ENCODE measurements at places on chromosomes 7 and 10. TPM values are rescaled to one million over a fixed set of nuclear protein-coding genes. Genes with fewer than 3 reads are reported as not detected.

Gene ANXA7
- polyA plus RNA-seq = 88.0 TPM

Gene CREB5
- polyA plus RNA-seq = 11.9 TPM

Gene MPP7
- 8.4 TPM for polyA plus RNA-seq

Gene ADAMTS14
- 2.0 TPM for polyA plus RNA-seq

DNA sequence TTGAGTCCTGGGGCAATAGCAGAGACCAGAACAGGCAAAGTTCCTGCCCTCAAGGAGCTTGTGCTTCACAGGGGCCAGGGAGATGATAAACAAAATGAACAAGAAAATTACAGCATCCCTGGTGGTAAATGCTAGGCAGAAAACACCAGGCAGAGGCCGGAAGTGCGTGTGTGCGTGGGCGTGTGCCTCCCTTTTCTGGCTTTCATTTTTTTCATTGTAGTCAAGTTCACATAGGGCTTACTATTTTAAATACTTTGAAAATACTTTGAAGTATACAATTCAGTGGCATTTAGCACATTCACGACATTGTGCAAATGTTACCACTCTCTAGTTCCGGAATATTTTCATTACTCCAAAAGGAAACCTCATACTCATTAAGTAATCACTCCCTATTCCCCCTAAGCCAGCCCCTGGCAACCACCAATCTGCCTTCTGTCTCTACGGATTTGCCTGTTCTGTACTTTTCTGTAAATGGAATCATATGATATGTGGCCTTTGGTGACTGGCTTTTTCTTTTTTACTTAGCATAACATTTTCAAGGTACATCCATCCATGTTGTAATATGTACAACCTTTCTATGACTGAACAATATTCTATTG is 88.1 kb upstream of the PDCD4 start:
- no peak for DNase-seq

DNA sequence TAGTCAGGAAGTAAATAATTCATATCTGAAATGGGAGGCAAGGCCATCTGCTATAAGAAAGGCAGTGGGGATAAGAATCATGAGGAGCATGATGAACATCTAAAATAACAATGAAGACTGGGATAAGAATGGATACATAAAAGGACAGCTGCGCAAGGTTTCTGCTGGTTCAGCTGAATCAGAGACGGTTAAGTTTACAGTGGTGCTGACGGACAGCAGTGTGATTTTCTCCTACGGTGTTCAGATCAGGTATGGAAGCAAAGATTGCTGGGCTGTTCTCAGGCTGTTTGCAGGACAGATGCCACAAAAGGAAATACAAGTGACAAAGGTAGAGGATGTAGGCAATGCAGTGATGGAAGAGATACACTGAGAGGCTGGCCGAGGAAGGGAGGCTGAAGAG is 8.4 kb downstream of the CYCS start:
- no peak for DNase-seq

Gene C7orf33
- not detected for polyA plus RNA-seq

DNA sequence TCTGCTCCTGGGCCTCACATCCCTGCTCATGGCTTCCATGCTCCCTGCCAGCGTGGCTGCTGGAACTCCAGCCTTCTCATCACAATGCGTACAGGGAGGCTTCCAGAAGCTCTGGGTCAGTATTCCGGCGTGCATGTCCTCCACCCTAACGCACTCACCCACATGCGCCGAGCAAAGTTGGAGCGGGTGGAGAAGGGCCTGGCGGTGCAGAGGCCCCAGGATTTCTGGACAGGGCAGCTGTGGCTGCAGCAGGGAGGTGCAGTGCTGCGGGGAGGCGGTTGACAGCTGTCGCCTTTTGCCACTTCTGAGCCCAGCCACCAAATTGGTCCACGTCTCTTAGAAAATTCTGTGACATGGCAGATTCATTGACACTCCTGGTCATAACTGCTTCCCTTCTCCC is 33.6 kb upstream of the FAM20C start:
- DNase-seq = no peak

Gene ZNF735
- not detected for polyA plus RNA-seq

- no peak for DNase-seq
Observed at GRCh38 chr10:1448252-1448930, 288.9 kb downstream of the ADARB2 start.

Gene TDRD1
- not detected for polyA plus RNA-seq

- no peak for DNase-seq
Observed at GRCh38 chr7:64183126-64183742, 23.8 kb upstream of the ZNF735 start.

DNA sequence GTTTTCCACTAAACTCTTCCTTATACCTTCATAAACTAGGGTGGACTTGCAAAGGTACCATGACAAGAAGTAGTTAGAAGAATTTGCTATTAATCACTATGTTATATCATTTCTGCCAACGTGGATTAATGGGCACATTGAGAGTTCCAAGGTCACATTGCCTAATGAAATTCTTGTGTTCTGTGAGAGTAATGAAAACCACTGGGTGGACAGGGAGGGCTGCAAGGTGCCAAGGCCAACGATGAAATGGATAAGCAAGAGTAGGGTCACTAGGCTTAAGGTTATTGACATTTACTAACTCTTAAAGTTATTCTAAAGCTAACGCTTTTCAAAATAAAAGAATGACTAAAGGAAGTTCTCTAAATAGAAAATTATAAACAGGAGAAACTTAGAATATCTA is 6.6 kb upstream of the ABCB4 start:
- no peak for DNase-seq

DNA sequence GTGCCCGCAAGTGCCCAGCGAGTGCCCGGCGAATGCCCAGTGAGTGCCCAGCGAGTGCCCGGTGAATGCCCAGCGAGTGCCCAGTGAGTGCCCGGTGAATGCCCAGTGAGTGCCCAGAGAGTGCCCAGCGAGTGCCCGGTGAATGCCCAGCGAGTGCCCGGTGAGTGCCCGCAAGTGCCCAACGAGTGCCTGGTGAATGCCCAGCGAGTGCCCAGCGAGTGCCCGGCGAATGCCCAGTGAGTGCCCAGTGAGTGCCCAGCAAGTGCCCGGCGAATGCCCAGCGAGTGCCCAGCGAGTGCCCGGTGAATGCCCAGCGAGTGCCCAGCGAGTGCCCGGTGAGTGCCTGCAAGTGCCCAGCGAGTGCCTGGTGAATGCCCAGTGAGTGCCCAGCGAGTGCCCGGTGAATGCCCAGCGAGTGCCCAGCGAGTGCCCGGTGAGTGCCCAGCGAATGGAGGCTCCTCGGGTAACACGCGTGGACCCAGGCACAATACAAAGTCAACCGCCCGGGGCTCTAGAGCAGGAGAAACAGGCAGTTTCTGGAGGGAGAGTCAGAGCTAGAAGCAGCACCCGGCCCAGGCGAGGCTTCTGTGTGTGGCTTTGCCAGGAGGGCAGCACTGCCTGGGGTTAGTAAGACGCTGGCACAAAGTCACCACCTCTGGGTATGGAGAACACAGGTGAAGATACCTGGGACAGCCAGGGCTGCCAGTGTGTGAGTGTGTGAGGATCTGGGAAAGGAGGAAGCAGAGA is 38.2 kb upstream of the CFAP46 start:
- DNase-seq = no peak

- DNase-seq = no peak
Observed at GRCh38 chr10:63718006-63718405, 196.8 kb downstream of the REEP3 start.

Gene SPDYE9
- polyA plus RNA-seq = 0.32 TPM

Gene PRSS1
- polyA plus RNA-seq = not detected

- DNase-seq = no peak
Observed at GRCh38 chr10:63753808-63754207, 232.6 kb downstream of the REEP3 start.

Gene SYT15B
- polyA plus RNA-seq = 0.89 TPM

Gene SSC4D
- 5.5 TPM for polyA plus RNA-seq
